Hair follicular keratinocyte (primary cell): ENCODE measurements at places on chromosomes 7 and 10. TPM values are rescaled to one million over a fixed set of nuclear protein-coding genes. Genes with fewer than 3 reads are reported as not detected.

The TFR2 gene
- 0.11 and 0.39 TPM in 2 replicates for total RNA-seq

The CCDC172 gene
- not detected in 2 replicates for total RNA-seq

The MINPP1 gene
- total RNA-seq: 23.8 and 27.6 TPM in 2 replicates

The CALHM3 gene
- not detected in 2 replicates for total RNA-seq

The PRXL2A gene
- 34.5 and 39.3 TPM in 2 replicates for total RNA-seq

The CTTNBP2 gene
- 0.15 TPM in 1 of 2 replicates, not detected in the other for total RNA-seq

The LIPK gene
- total RNA-seq: not detected in 2 replicates

The INTS15 gene
- total RNA-seq: 17.7 and 24.5 TPM in 2 replicates

The GDF2 gene
- total RNA-seq: not detected in 2 replicates

The CALCR gene
- not detected in 2 replicates for total RNA-seq

The DTX2 gene
- total RNA-seq: 39.7 and 53.5 TPM in 2 replicates

The MINDY4 gene
- total RNA-seq: 1.5 and 2.1 TPM in 2 replicates

The IGFBP3 gene
- 0.23 and 1.0 TPM in 2 replicates for total RNA-seq

The SPDYE2B gene
- not detected in 2 replicates for total RNA-seq

The FAM180A gene
- 0.08 and 0.53 TPM in 2 replicates for total RNA-seq

The C10orf67 gene
- 0.34 TPM in 1 of 2 replicates, not detected in the other for total RNA-seq
